ENCODE measurements at places on chromosomes 4 and X. TPM values are rescaled to one million over a fixed set of nuclear protein-coding genes. Genes with fewer than 3 reads are reported as not detected.

Gene NDST4
- total RNA-seq, result not detected

Gene ALB
- total RNA-seq, result 0.75 TPM

Gene MSX1
- total RNA-seq, result 0.87 TPM

Gene OPRPN
- total RNA-seq, result not detected

Gene CLIC2
- not detected for total RNA-seq

Gene NDST3
- total RNA-seq, result 0.57 TPM

Gene UCHL1
- total RNA-seq, result 1,154 TPM

Gene HS3ST1
- total RNA-seq, result 0.22 TPM

Gene PCDH18
- 4.9 TPM for total RNA-seq

Gene MED12
- total RNA-seq, result 33.8 TPM

Gene TECRL
- not detected for total RNA-seq

GRCh38 chrX:115609621-115610020 lies 48.6 kb downstream of the PLS3 start:
- no peak overlapping the region for H3K4me3 ChIP-seq
- no peak overlapping the region for H3K27ac ChIP-seq
- H3K4me1 ChIP-seq, result peaks cover 6% of the 10 kb centered on the region
- no peak for DNase-seq

DNA sequence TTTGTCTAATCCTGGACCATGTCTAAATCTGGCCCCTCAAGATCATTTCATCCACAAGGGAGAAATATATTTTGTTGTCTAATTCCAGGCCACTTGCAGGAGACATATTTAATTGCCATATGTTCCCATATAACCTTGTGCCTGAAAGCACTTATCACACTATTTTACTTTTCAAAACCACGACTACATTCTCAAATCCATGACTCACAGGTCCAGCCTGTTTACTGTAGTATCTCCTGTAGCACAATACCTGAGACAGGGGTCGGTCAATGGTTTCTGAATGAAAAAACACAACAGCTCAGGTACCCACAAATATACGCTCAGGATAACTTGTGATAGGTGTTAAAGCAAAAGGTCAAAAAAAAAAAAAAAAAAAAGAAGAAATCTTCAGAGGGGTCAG lies 60.9 kb downstream of the SEC24D start:
- peaks cover 30% of the 10 kb centered on the region for H3K4me1 ChIP-seq
- H3K27ac ChIP-seq, result peak overlapping the region; percentile 0
- H3K27me3 ChIP-seq, result no peaks in the 10 kb centered on the region
- DNase-seq, result peak; percentile 48

GRCh38 chrX:2262668-2263055 lies 238.1 kb downstream of the DHRSX start:
- H3K27me3 ChIP-seq, result no peaks in the 10 kb centered on the region
- no peak overlapping the region for H3K4me3 ChIP-seq
- H3K36me3 ChIP-seq, result no peaks in the 10 kb centered on the region
- H3K27ac ChIP-seq, result no peak overlapping the region
- H3K4me1 ChIP-seq, result no peaks in the 10 kb centered on the region
- no peak for DNase-seq

- peak overlapping the region; percentile 81 for H3K4me3 ChIP-seq
- no peaks in the 10 kb centered on the region for H3K36me3 ChIP-seq
- peak overlapping the region; percentile 83 for H3K27ac ChIP-seq
- H3K4me1 ChIP-seq, result peaks cover 5% of the 10 kb centered on the region
Observed at GRCh38 chrX:18985186-18985435, 1.2 kb upstream of the PHKA2 start.

DNA sequence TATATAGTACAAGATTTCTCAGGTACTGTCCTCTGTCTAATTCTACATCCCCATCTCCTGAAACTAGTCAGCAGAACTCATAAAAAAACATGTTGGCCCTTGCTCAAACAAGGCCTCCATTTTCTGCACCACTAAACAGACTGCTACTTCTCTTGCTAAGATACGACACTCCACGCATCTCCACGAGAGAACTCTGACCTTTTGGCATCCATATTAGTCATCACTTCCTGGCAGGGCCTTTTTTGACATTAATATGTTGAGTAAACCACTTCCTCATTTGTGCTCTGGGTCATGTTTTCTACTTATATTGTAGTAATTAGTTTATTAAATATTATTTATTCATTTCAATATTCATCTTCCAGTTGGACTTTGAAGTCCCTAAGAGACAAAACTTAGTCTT lies 65.6 kb downstream of the DCAF8L1 start:
- H3K4me1 ChIP-seq, result peaks cover 3% of the 10 kb centered on the region
- DNase-seq, result no peak
- no peak overlapping the region for H3K27ac ChIP-seq
- H3K36me3 ChIP-seq, result no peaks in the 10 kb centered on the region

- H3K27ac ChIP-seq, result no peak overlapping the region
- H3K4me3 ChIP-seq, result no peak overlapping the region
- H3K36me3 ChIP-seq, result no peaks in the 10 kb centered on the region
Observed at GRCh38 chrX:77118686-77119085, 328.5 kb upstream of the FGF16 start.

DNA sequence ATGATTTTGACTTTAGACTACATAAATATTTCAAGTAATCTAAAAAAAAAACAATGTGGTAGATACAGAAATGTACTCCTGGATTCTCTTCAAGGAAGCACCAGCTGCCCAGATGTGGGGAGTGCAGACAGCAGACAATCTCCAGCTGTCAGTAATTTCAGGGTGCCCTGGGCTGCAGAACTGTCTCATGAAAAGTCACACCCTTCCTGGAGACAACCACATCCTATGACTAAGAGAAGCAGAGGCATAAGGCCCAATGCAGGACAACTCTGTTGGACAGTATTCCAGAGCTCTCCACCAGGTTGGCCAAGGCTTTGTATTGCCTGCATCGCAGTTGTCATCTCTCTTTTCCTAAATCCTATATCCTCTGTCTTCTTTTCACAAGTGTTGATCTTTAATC lies 34.4 kb upstream of the BLTP1 start:
- H3K36me3 ChIP-seq, result no peaks in the 10 kb centered on the region
- H3K4me3 ChIP-seq, result no peak overlapping the region
- no peak overlapping the region for H3K27ac ChIP-seq
- H3K4me1 ChIP-seq, result no peaks in the 10 kb centered on the region

- H3K4me3 ChIP-seq, result no peak overlapping the region
- no peak overlapping the region for H3K27ac ChIP-seq
- H3K27me3 ChIP-seq, result no peaks in the 10 kb centered on the region
- H3K4me1 ChIP-seq, result no peaks in the 10 kb centered on the region
Observed at GRCh38 chr4:28009541-28009940, 1148.9 kb downstream of the STIM2 start.

GRCh38 chr4:155582971-155583437 lies 83.6 kb upstream of the GUCY1A1 start:
- H3K27ac ChIP-seq, result no peak overlapping the region
- no peaks in the 10 kb centered on the region for H3K36me3 ChIP-seq
- H3K4me1 ChIP-seq, result no peaks in the 10 kb centered on the region
- no peaks in the 10 kb centered on the region for H3K27me3 ChIP-seq

DNA sequence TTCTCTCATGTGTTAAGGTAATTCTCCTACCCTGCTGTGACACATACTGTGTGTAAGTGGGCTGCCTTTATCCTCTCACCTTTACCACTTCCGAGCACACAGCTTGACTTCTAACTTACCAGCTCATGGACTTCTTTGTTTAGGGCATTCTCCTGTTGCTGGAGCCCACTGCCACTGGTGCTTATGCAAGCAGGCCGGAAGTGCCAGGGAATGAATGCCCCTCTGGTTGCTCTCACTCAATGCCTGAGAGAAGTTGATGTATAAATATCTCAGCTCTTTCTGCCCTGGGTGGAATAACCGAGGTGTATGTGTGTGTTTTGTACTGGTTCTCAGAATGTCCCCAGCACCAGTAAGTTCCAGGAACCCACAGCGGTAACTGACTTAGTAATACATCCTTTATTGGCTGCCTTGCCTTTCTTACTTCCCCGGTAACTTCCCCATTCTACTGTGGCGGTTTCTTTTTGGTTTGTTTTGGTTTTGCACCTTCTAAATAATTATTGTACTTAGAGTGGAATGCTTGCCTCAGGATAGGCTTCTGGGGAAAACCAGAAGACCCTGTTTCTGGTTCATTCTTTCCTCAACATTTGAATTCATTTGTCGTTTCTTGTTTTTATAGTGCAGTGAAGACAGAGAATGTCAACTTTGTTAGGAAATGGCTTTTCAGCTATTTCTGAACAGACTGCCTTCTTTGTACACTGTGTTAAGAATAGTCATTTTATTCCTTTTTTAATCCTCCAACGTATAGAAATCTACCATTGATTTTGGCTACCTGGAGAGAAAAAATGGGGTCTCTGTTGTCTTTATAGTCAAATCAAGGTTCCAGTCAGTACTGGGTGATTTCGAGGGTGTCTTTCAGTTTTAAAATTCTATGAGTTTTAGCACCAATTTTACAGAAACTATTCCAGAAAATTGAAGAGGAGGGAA lies 45.4 kb downstream of the CXorf58 start:
- H3K36me3 ChIP-seq, result no peaks in the 10 kb centered on the region
- no peak for DNase-seq
- no peak overlapping the region for H3K4me3 ChIP-seq
- no peaks in the 10 kb centered on the region for H3K27me3 ChIP-seq
- no peak overlapping the region for H3K27ac ChIP-seq

GRCh38 chr4:95831166-95831565 lies 8.7 kb upstream of the PDHA2 start:
- no peaks in the 10 kb centered on the region for H3K27me3 ChIP-seq
- H3K4me3 ChIP-seq, result no peak overlapping the region
- no peaks in the 10 kb centered on the region for H3K4me1 ChIP-seq

- peak overlapping the region; percentile 9 for H3K4me3 ChIP-seq
- no peaks in the 10 kb centered on the region for H3K36me3 ChIP-seq
- H3K27ac ChIP-seq, result peak overlapping the region; percentile 62
- DNase-seq, result peak; percentile 67
- H3K4me1 ChIP-seq, result peaks cover 46% of the 10 kb centered on the region
- H3K27me3 ChIP-seq, result no peaks in the 10 kb centered on the region
Observed at GRCh38 chrX:21946925-21947641, 6.6 kb downstream of the SMS start.

GRCh38 chrX:21943460-21944135 lies 3.1 kb downstream of the SMS start:
- peak overlapping the region; percentile 45 for H3K4me3 ChIP-seq
- peak overlapping the region; percentile 94 for H3K27ac ChIP-seq
- peak; percentile 94 for DNase-seq
- H3K4me1 ChIP-seq, result peaks cover 46% of the 10 kb centered on the region
- H3K27me3 ChIP-seq, result no peaks in the 10 kb centered on the region
- H3K36me3 ChIP-seq, result no peaks in the 10 kb centered on the region
